Activated CD4-positive, alpha-beta memory T cell treated with anti-CD3 and anti-CD28 coated beads, Interleukin-2, amount 10 ng/mL, durations not matched to agents 7 days and 5 days (primary cell): ENCODE measurements at places on chromosomes 5 and 9. TPM values are rescaled to one million over a fixed set of nuclear protein-coding genes. Genes with fewer than 3 reads are reported as not detected.

- no peak overlapping the region for H3K27ac ChIP-seq
- H3K36me3 ChIP-seq = no peaks in the 10 kb centered on the region
- H3K27me3 ChIP-seq = no peaks in the 10 kb centered on the region
- no peak overlapping the region for H3K4me3 ChIP-seq
- DNase-seq = no peak
These were observed 64.1 kb downstream of the SMIM23 start for GRCh38 chr5:171849585-171850323.

DNA sequence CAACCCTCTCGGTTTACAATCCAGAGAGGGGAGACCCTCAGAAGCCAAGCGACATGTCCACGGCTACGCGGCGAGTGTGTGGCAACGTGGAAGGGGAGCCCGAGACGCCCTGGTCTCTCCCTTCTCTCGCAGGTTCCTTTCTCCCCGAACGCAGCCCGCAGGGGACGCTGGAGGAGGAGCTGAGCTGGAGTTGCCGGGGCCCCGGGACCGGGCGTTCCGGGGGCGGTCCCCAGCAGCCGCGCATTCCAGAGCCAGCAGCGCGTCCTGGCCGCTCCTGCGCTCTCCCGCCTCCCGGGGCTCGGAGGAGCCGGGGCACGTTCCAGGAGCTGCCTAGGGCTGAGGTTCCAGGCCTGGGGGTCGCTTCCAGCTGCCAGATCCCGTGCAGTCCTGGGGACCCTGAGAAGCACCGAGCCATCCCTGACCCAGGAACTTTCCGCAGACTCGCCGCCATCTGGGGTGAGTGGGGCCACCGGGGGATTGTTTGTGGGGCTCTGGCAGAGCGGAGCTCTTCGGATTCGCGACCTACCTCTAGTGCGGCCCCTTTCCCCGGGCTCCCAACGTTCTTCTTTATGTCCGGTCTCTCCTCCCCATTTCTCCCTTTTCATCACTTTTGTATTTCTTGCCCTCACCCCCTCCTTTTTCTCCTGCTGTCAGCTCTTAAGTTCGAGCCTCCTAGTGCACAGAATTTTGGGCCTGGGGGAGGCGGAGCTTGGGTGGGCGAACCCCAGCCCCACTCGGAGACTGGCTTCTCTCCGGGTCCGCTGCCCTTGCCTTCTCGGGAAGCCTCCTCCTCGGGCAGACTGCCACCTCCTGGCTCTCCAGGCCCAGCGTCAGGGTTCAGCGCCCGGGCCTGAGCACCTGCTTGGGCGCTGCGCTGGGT, at the start of gene SMIM3:
Gene SMIM3 (plus strand): TSS at position 241 of the 880 bp plus-strand sequence. CDS start 16,684 bp downstream, outside the sequence.
- peaks cover 61% of the 10 kb centered on the region for H3K4me1 ChIP-seq
- H3K36me3 ChIP-seq = peaks cover 13% of the 10 kb centered on the region
- peak within 1 kb of the TSS; percentile 89 for H3K27ac ChIP-seq
- DNase-seq = peak; percentile 76

GRCh38 chr5:1502046-1502736, 21.6 kb downstream of the LPCAT1 start:
- no peak overlapping the region for H3K27ac ChIP-seq
- peaks cover 22% of the 10 kb centered on the region for H3K4me1 ChIP-seq
- no peaks in the 10 kb centered on the region for H3K27me3 ChIP-seq
- H3K4me3 ChIP-seq = no peak overlapping the region

DNA sequence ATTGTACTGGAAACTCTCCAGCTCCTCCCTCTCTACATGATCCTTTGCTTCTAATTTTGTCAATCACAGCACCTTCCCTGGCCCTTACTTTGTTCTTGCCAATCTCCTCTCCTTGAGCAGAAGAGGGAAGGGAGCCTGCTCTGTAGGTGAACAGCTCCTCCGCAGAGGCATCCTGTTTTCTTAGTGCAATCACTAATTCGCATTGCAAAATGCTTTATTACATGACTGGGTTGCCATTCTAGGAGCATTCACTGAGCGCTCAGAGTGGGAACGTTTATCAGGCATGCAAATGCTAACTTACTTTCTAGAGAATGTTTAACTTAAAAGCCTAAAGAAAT, 416 bp upstream of the SNX18 start:
- peak overlapping the region; percentile 72 for H3K4me3 ChIP-seq
- peaks cover 36% of the 10 kb centered on the region for H3K4me1 ChIP-seq
- H3K27me3 ChIP-seq = peaks cover 24% of the 10 kb centered on the region
- no peak for DNase-seq

DNA sequence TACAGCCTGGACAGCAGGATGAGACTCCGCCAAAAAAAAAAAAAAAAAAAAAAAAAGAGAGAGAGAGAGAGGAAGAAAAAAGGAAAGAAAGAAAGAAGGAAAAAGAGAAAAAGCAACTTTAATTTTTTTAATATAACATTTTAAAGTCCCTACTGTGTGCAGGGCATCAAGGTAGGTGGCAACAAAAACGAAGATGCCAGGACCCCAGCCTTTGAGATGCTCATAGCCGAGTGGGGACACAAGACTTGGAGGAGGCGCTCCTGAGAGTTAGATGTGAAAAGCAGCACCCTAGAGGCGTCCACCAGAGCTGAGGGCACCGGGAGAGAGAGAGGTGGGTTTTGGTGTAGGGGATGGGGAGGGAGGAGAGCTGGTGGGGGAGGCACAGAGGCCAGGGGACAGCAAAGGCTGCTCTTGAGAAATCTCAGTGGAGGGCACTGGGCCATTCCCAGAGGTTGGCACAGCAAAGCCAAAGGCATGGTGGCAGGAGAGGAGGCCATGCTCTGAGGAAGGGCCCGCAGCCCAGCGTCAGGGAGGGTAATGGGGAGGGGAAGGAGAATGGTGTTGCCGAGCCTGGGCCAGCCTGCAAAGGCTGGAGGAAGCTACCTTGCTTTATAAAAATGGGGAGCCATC, 135.6 kb downstream of the C9orf50 start:
- no peak overlapping the region for H3K4me3 ChIP-seq
- peak overlapping the region; percentile 31 for H3K27ac ChIP-seq
- H3K27me3 ChIP-seq = peaks cover 19% of the 10 kb centered on the region
- no peak for DNase-seq

DNA sequence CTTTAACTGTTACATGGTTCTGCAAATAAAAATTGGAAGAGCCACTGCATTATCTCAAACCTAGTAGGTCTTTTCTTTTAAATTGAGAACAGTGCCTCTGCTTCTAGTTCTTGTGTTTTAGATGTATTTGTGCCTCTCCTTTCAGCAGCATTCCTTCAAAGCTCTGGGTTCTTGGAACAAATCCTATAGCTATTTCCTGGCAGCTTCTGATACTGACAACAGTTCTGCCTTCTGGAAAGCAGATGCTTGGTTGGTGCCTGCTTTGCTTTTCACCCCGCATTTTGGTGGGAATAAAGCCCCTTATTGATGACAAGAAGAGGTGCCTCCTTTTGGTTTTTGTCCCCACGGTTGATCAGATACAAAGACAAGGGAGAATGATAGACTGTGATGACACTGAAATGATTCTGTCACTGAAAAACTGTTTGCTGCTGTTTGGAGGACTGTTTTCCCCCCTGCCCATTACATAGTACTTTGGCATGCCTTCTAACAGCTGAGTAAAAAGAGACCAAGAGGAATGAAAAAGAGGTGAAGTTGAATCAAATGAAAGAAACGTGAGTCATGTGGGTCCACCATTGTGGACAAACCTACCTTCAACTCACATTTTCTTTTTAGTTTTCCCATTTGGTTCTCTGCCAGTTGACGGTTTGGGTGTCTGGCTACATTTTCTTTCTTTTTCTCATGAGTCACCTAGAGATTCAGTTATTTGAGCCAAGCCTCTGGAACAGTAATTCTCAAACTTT, 5.6 kb downstream of the PTCD2 start:
- H3K27me3 ChIP-seq = no peaks in the 10 kb centered on the region
- no peak overlapping the region for H3K4me3 ChIP-seq
- H3K27ac ChIP-seq = no peak overlapping the region
- peaks cover 21% of the 10 kb centered on the region for H3K4me1 ChIP-seq
- H3K36me3 ChIP-seq = peaks cover 47% of the 10 kb centered on the region

DNA sequence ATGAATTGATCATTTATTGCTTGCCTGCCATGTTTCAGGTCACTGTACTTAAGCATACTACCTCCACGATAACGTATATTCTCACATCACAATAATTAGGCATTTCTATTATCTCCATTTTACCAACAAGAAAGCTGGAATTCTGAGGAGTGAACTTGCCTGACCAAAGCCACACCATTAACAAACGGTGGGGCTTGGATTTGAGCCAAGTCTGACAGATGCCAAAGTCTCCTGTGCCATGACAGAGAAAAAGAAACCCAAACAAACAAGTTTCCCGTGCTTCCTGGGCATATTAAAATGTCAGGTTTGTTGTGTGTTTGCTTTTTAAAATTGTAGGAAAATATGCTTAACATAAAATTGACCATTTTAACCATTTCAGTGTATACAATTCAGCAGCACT, 40.8 kb upstream of the KCNV2 start:
- H3K27me3 ChIP-seq = peaks cover 3% of the 10 kb centered on the region
- no peaks in the 10 kb centered on the region for H3K36me3 ChIP-seq
- no peak overlapping the region for H3K27ac ChIP-seq
- no peaks in the 10 kb centered on the region for H3K4me1 ChIP-seq

GRCh38 chr5:73387601-73388305, 60.8 kb downstream of the FOXD1 start:
- peak; percentile 72 for DNase-seq
- no peak overlapping the region for H3K4me3 ChIP-seq
- H3K4me1 ChIP-seq = peaks cover 22% of the 10 kb centered on the region

DNA sequence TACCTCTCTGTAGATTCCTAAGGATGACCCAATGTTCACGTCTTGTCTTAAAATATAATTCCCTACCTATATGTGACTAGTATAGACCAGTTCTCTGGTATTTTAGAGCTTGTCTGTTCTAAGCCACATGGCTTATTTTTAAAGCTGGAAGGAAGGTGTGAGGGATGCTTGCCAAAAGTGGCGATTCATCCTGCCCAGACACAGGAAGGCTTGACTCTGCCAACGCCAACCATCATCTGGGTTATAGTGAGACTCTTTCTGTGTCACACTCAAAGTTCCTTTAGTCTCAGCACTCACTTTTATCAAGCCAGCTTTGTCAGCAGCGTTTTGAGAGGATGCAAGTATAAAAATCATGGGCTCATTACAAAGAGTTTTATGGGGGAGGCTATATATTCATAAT, 500.0 kb downstream of the PTPRD start:
- no peak overlapping the region for H3K4me3 ChIP-seq
- DNase-seq = no peak
- no peak overlapping the region for H3K27ac ChIP-seq
- H3K4me1 ChIP-seq = no peaks in the 10 kb centered on the region

DNA sequence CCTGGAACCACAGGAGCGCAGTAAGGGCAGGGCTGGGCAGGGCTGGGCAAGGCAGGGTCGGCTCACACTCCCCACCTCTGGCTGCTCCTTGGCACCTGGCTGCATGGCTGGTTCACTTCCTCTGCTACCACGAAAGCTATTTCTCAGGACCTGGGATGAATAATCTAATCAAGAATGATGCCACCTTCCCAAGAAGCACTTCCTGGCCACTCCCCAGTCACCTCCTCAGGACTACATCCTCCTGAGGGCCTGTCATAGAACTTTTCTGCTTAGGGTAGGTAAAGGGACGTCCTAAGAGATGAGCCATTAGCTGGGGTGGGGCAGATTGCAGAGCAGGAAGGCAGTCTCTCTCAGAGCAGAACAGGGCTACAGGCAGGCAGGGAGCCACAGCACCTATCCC, 288.2 kb upstream of the MAP3K1 start:
- peak overlapping the region; percentile 3 for H3K27ac ChIP-seq
- no peak for DNase-seq
- H3K27me3 ChIP-seq = no peaks in the 10 kb centered on the region
- H3K36me3 ChIP-seq = no peaks in the 10 kb centered on the region
- peaks cover 19% of the 10 kb centered on the region for H3K4me1 ChIP-seq
- no peak overlapping the region for H3K4me3 ChIP-seq

DNA sequence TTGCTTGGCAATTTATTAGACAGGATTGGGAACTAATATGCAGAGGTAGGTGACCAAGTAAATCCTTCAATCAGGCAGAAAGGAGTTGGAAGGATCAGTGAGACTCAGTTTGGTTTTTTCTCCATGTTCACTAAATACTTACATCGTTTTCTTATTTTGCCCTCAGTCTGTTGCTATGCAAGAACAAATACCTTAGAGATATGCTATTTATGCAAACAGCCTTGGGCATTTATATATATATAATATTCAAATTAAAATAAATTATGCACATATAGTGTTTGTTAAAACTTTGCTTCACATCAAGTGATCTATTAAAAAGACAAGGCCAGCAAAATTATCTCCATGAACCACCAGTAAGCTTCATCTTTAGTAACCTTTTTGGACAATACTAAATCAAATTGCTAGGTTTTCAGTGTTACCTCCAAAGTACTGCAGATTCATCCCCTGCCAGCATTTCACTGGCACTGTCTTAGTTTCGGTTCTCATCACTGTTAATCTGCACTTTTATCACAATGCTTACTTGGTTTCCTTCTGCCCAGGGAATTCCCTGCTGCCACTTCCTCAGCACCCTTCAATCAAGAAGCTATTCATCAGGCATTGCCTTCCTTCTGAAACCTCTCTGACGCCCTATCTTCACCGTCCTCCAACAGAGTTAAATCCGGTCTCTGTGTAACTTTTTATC, 26.0 kb upstream of the LIFR start:
- no peaks in the 10 kb centered on the region for H3K36me3 ChIP-seq
- no peak overlapping the region for H3K27ac ChIP-seq
- peaks cover 3% of the 10 kb centered on the region for H3K4me1 ChIP-seq
- no peak for DNase-seq
- H3K27me3 ChIP-seq = peaks cover 25% of the 10 kb centered on the region
- no peak overlapping the region for H3K4me3 ChIP-seq

DNA sequence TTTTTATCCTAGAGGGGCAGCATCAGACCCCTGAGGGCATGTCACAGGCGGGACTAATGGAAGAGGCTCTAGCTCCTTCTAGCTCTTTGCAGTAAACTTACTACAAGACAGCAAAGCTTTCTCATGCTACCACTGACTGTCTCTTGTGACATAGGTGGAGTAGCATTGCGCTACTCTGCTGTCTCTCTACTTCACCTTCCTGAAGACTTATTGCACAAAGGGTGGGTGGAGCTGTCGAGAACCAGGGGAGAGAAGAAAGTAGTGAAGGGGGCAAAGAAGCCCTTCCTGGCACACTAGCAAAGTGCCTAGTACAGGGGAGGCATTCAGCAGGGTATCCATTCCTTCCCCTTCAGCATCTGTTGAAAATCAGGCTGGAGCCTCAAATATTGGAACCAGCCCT, 36.1 kb upstream of the NEK6 start:
- DNase-seq = no peak
- peaks cover 35% of the 10 kb centered on the region for H3K4me1 ChIP-seq
- no peak overlapping the region for H3K27ac ChIP-seq

DNA sequence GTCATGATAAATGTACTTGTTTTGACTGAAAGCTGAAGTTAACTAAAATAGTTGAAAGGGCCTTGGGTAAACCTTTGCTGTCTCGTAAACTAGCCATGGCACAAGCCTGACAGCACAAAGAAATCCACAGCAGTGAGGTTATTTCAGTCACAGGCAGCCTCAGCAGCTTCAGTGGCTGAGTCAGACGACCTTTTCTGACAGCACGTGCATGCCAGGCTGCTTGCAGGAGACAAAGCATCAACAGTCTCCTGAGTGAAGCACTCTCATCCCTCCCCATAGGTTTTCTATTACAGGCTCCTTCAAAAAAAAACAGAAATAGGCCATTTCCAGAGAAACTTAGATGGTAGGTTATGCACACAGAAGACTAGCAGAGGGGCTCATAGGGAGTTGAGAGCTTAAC, 34.6 kb downstream of the OXCT1 start:
- no peak for DNase-seq
- no peaks in the 10 kb centered on the region for H3K27me3 ChIP-seq
- no peak overlapping the region for H3K27ac ChIP-seq
- H3K4me3 ChIP-seq = no peak overlapping the region

Gene SARDH
- 0.88 TPM for total RNA-seq

Gene PLPP7
- total RNA-seq = not detected

Gene NELFB
- total RNA-seq = 59.6 TPM

Gene OR13J1
- not detected for total RNA-seq

Gene ARID3C
- 0.15 TPM for total RNA-seq

Gene AKNA
- total RNA-seq = 350 TPM

Gene KCNT1
- 0.08 TPM for total RNA-seq
